Peyer's patch (tissue), 4 donors: ENCODE measurements at places on chromosomes 1 and 21.

DNA sequence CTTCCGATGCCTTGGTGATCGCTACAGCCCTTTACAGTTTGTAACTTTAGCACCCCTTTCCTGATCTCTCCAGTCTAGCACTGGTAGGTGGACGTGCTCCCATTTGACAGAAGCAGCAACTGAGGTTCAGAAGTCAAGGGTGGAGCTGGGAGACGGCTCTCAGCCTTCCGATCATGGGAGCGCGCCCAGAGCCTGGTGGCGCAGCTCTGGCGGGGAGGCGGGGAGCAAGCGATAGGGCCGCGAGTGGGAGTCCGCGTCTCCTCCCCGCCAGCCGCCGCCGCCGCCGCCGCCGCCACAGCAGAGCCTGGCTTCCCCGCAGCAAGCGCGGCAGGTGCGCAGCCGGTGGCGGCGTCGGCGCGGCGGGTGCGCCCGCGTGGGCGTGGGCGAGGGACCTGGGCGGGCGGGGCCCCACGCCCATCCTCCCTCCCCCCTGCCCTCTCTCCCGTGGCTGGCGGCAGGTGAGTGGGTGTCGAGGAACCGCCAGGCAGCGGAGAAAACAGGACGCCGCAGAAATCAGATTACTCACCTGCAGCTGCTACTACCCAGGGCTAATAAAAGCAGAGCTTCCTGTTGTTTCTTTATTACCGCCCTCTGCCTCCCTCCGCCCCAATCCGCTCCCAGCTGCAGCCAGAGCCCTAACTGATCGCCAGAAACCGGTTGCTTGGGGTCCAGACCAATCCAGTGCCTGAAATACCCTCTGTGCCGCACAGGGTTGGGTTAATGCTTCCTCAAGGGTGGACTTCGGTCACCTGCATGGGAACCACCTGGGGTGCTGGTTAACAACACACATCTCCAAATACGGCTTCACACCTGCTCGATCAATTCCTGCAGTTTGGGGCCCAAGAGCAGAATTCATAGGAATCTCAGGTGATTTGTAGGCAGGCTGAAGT lies 60.2 kb upstream of the ID3 start:
- peak; percentile 82 for DNase-seq

GRCh38 chr1:158121604-158122254 lies 59.0 kb upstream of the CD1D start:
- DNase-seq: peak; percentile 38

GRCh38 chr21:42858185-42858847 lies 21.0 kb downstream of the WDR4 start:
- DNase-seq: no peak

DNA sequence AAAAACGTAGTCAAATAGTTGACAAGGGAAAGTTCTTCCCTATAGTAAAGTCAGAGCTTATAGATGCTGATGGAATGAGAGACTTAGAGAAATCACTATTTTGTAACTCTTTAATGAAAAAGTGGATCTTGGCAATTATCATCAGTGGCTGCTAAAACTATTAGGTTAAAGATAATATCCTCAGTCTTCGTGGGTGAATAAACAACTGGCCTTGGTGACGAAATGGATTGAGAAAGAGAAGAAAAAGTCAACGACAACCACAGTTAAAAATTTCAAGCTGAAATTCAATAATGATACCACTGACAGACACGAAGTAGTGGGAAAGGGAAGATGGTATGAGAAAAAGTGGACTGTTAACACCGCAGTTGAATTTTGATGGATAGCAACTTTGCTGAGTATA lies 90.0 kb upstream of the GNG4 start:
- no peak for DNase-seq

DNA sequence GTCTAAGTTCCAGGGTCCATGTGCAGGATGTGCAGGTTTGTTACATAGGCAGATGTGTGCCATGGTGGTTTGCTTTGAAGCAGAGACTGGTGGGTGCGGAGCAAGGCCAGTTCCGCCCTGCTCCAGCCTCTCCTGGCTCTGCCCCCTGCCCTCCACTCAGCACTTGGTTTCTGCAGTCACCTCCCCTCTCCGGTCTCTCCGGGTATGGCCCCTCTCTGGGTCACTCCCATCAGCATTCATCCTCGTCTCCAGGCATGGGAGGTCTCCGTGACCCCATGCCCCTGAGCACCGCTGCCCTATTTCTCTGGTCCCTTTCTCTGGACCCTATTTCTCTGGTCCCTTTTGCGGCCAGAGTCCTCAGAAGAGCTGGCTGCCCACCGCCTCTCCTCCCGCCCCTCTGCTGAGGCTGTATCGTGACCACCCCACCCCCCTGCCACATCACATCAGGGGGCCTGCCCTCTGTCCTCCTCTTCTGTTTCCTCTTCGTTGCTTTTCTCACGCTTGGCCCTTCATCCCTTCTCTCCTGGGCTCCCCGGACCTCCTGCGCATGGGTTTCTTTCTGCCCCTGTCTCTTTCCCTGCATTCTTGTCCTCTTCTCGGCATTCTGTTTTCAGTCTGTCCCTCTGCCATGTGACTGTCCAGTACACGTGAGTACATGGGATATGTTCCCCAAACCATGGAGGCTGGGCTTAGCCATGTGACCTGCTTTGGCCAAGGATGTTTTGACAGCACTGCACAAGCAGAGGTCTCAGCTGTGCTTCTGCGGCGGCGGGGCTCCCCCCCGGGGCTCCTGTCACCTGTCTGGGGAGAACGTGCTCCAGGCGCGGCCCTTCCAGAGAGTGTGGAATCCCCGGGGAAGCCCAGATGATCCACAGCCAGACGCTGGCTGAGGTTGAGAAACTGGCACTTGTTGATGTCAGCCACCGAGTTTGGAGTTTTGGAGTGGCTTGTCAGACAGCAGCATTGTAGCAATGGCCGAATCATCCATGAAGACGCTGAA lies 54.4 kb upstream of the C1orf174 start:
- DNase-seq: no peak

GRCh38 chr1:229951856-229952534 lies 115.0 kb upstream of the GALNT2 start:
- no peak for DNase-seq

- no peak for DNase-seq
Observed at GRCh38 chr21:34669149-34669879, 520 bp downstream of the CLIC6 start.
